ENCODE measurements at places on chromosomes 1 and 21.

GRCh38 chr1:178630417-178630816 is 94.6 kb upstream of the RALGPS2 start:
- no peak for DNase-seq

- no peak for DNase-seq
Observed at GRCh38 chr1:231252336-231252735, 11.3 kb downstream of the GNPAT start.

DNA sequence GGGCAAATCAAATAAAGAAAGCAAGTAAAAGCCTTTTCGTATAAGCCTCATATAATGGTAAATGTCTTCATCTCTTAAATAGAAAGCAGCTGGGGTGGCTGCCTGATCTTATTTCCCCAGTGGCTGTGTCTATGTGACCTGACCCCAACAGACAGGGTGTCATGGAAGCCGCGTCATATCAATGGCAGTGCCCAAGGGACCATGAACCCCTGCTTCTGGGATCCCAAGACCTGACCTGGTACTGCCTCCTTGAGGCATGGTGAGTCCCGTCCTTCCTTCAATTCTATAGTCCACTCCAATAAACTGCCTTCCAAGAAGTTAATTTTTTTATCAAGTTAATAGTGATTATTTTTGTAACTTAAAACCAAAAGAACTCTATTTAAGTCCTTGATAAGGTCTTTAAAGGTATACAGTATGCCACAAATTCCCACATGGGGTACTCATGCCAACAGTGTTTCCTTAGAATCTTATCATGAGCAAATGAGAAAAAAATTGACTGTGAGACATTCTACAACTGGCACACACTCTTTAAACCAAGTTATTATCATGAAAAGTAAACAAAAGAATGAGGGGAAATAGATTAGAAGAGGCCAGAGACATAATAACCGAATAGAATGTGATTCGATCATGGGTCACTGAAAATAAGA is 104.6 kb downstream of the ADSS2 start:
- no peak for DNase-seq

GRCh38 chr1:236081546-236082227 is 16.8 kb upstream of the NID1 start:
- DNase-seq: no peak

- no peak for DNase-seq
Observed at GRCh38 chr1:232012773-232013386, 386.3 kb downstream of the DISC1 start.

- no peak for DNase-seq
Observed at GRCh38 chr21:32413697-32414578, 1.4 kb downstream of the EVA1C start.

DNA sequence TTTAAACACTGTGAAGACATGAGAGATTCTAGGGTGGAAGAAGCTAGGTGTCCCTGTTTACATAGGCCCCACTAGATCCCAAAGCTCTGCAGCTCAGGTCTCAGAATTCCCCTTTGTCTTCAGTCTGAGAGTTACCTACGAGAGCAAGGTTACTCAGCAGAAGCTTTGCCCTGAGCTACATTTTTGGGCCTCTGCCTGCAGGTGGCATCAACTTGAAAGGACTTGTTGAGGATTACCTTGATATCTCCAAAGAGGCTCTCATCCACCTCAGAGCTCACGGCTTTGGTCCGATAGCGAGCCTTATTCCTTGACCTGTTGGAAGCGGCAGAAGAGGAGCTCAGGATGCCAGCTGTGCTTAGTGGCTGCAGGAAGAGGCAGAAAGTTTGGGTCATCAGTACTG is 7.0 kb downstream of the CFAP45 start:
- no peak for DNase-seq

- no peak for DNase-seq
Observed at GRCh38 chr1:56285554-56286402, 293.6 kb downstream of the PLPP3 start.

DNA sequence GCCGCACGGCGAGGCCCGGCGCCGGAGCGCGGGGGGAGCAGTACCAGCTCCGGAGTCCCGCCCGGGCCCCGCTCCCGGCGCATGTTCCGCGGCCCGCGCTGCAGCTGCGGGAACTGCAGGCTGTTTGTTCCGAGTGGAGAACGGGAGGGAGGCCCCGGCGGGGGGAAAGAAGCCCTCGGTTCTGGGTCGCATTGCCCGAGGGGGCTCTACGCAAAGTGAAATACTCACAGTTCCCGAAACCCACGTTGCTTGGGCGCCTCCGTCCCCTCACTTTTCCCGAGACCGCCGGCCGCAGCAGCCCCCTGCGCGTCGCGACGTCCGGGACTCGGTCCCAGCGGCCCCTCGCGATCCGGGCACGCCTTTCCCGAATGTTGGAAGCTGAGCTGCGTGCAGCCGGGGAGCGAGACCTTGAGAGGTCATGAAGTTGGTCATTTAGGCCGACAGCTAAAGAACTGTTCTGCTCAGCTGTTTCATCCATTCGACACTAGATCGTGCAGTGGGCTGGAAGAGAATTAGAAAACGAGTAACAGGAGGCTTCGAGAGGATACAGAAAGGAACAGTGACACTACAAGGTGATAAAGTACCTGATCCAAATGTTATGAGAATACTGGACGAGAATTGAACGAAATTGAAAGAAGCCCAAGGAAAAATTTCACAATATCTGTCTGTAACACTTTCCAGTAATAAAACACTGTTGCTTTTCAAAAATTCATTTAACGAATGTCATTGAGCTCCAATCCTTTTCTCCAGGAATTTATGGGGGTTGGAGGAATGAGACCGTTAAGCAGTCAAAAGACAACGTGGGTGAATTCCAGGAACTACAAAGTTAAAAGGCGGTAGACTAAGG is 657 bp upstream of the LIN9 start:
- DNase-seq: no peak

- DNase-seq: no peak
Observed at GRCh38 chr1:94322696-94323095, 85.3 kb upstream of the ARHGAP29 start.

- no peak for DNase-seq
Observed at GRCh38 chr1:203524152-203524551, 30.2 kb downstream of the OPTC start.

DNA sequence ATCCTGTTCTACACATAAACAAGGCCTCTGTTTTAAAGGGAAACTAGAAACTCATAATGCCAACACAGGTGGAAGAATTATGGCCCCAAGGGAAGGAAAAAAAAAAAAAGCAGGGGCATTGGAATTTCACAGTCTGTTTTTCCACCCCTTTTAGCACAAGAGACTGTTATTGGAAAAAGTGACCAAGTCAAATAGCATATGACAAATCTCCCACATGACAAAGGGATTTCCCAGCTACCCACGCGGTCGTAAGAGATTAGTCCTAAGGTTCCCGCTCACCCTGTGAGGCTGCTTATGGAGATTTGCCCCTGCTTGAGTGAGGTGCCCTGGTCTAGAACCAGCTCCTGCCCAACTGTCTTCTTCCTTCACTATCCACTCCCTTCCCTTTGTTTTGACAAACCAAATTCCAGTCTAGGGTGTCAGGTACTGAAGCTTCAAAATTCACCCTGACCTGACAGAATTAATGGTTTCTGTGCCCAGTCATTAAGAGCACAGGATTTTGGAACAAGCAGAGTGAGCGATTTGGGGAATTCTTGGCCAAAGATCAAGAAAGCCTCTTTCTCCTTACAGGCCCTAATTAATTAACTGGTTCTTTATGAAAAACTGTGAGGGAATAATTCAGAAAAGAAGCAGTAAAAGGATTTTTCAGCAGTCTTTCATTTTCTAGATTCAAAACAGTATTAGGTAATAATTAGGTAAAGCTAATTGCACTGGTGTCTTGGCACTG is 107.3 kb downstream of the NMNAT2 start:
- no peak for DNase-seq

- no peak for DNase-seq
Observed at GRCh38 chr1:151491641-151492040, 19.5 kb upstream of the CGN start.

DNA sequence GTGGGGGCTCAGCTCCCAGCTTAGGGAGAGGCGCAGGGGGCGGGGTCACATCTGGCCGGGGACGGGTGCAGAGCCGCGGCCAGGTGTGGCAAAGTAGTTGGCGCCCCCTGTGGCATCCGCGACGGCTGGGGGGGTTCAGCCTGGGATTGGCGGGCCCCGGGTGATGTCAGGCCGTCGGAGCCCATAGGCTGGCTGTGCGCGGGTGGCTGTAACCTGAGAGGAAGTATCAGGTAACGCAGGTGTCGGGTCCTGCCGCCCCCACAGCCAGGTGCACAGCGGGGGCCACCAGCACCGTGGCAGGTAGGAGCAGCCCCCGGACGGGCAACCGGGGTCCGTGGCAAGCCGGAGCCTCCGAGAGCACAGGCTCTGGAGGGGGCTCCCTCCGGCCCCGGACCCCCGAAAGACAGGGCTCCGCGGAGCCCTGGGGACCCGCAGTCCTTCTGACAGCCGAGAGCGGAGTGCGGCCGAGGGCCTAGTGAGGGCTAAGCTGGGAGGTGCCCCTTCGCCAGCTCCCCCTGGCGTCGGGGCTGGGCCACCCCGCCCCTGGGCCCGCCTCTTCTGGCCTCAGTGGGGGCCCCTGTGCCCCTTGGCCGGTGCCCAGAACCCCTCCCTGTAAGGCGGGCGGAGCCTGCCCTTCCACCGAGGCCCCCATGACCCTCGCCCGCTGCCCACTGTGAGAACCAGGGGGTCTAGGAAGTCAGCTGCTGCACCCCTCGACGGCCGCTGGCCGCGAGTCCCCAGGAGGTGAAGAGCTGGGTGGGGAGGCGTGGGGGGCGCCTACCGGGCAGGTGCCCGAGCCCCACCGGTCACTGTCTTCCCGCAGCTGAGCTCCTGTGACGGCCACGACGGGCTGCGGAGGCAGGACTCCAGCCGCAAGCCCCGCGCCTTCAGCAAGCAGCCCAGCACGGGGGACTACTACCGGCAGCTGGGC is 17.9 kb downstream of the TNFRSF25 start:
- DNase-seq: no peak

DNA sequence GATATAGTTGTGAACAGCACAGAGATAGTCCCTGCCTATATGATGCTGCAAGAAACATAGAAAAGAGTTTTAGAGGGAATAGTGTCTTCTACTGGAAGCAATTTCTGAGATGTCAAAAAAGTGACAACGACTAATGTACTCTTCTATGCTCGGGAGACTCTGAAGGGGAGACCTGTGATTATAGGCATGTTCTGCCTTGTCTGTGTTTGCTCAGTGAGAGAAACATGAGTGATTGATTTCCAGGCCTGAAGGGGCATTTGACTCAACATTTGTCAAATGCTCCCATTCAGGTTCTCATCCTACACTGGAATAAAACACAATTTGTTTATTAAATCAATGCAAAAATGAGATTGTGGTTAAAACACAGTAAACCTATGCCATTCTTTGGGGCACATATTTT is 131.8 kb downstream of the CTH start:
- no peak for DNase-seq

DNA sequence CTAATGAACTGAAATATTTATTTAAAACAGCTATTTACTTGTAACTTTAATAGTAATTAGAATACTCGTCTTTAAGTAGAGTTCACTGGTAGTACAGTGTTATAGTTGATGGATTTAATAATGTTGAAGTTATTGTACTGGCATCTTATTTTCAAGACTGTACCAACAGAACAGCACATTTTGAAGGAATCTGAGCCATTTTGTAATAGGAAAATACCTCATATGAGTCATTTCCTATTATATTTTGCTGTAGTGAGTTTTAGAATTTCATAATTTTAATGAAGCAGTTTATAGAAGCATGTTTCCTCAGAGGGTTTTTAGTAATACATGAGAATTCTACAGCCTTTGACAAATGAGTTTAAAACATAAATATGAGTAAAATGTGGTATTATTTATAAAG is 258.3 kb downstream of the OLFM3 start:
- DNase-seq: no peak

DNA sequence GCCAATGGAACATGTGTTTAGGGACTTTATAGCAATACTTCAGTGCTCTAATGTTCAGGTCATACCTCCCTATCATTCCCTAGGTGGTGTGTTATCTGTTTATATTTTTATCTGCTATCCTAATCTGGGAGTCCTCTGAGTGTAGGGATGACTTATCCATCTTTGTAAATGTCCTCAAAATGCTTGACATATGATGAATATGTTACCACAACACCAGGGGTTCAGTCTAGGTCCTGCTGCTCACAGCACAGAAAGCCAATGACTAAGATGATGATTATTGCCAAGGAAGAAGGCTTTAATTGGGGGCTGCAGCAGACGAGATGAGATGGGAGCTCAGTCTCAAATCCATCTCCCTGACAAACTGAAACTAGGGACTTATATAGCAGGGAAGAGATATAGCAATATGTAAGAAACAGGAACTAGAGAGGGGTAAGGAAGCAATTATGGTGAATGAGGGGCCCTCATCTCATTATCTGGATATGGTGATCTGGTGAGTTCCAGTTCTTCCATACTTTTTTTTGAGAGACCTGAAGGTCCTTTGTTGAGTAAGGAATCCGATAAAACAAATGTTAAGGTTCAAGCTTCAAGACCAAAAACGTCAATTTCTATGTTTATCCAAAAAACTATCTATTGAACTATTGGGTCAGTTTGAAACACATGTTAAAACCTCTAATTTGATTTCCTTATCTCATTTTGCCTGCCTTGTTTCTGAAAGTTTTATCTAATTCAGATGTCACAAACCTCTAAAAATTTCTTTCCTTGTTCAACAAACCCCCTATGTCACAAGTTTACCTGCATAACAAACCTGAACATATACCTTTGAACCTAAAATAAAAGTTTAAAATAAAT is 256.7 kb upstream of the CACYBP start:
- DNase-seq: no peak

DNA sequence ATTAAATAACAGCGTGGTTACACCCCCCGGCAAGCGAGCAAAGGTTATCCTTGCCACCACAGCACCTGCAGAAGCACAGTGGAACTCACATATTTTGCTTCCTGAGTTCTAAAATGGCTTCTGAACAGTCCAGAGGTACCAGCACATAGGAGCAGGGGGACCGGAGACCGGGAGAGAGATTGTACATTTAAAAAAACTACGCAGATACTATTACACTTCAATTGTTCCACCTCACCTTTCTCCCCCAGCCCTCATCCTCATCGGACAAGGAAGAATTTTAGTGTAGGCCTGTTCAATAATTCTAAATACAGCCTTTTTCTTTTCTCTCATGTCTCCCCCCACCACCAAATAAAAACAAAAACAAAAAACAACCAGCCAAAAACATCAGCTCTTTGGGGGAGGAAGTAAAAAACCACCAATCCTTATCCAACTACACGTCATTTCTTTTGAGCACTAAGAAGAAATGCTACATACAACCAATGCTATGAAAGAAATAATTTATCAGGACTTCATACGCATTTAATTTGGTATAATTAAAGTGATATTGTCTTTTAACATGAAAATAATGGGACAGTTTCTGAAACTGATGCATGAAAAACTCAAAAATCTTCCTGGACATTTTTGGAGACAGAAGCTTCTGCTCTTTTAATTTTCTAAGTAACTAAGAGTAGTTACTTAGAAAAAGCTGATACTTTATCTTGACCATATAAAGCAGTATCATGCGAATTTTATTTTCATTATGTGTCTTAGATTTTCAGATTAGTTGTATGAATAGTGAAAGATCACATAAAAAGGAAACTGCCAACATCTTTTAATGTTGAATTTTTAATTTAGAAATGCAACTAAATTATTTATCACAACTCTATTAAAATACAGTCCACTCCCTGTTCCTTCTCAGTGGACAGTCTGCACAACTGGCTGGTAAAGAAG is 9.1 kb downstream of the CDKN2C start:
- DNase-seq: peak; percentile 69

- no peak for DNase-seq
Observed at GRCh38 chr1:55420026-55420425, 204.9 kb upstream of the USP24 start.
